ENCODE measurements at places on chromosomes 12 and 14. TPM values are rescaled to one million over a fixed set of nuclear protein-coding genes. Genes with fewer than 3 reads are reported as not detected.

The ACOT6 gene
- not detected for total RNA-seq

The AQP6 gene
- 0.47 TPM for total RNA-seq

The GATC gene
- total RNA-seq: 13.2 TPM

The C1S gene
- 1.9 TPM for total RNA-seq

The RDH16 gene
- not detected for total RNA-seq

The NFATC4 gene
- 2.9 TPM for total RNA-seq

The SPATS2 gene
- total RNA-seq: 24.4 TPM

The SRGAP1 gene
- 9.1 TPM for total RNA-seq

The TPPP2 gene
- total RNA-seq: not detected

The OR6C2 gene
- total RNA-seq: not detected

The OXA1L gene
- 80.7 TPM for total RNA-seq

The GLT1D1 gene
- total RNA-seq: not detected

The LRRK2 gene
- 0.39 TPM for total RNA-seq

The GNG2 gene
- 0.55 TPM for total RNA-seq

The DBX2 gene
- total RNA-seq: not detected

The CATSPERB gene
- not detected for total RNA-seq

The GPHN gene
- total RNA-seq: 29.2 TPM

The AJUBA gene
- total RNA-seq: 144 TPM

The PGF gene
- 44.9 TPM for total RNA-seq

The ACVRL1 gene
- 0.61 TPM for total RNA-seq

The PRKAG1 gene
- 79.3 TPM for total RNA-seq

The RHEBL1 gene
- 3.9 TPM for total RNA-seq

The SPX gene
- 1.5 TPM for total RNA-seq

The FAM186B gene
- total RNA-seq: 0.15 TPM

The LRTM2 gene
- total RNA-seq: not detected

The CLEC4D gene
- total RNA-seq: not detected

All from hair follicular keratinocyte (primary cell).